ENCODE measurements at places on chromosomes 1 and 21.

GRCh38 chr1:71399594-71399993, 318.8 kb upstream of the ZRANB2 start:
- no peak for DNase-seq

- no peak for DNase-seq
Measured at GRCh38 chr1:18735224-18735997, 104.8 kb downstream of the PAX7 start.

GRCh38 chr1:61926597-61926996, 184.3 kb downstream of the PATJ start:
- no peak for DNase-seq

GRCh38 chr1:10228528-10228927, 18.2 kb downstream of the KIF1B start:
- DNase-seq, result peak; percentile 62

- DNase-seq, result no peak
Measured at GRCh38 chr1:241579434-241579833, 47.3 kb downstream of the KMO start.

DNA sequence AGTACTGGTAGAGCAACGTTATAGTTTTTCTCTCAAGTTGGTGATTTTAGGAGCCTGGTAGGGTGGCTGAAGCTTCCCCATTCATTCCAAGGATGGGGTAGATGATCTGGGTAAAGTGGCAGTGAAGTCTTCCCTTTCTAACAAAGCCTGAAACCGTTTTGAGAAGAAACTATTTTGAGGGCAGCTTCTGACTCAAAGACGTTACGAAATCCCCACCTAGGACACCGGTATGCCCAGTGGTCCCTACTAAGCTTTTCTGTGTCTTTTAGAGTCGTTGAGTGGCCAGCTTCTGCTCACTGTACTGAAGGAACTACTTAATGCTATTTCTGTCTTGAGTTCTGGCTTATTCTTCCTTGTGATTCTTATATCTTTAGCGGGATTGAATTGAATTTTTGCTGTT, 1.4 kb downstream of the WDTC1 start:
- DNase-seq, result no peak

- DNase-seq, result no peak
Measured at GRCh38 chr21:35048183-35048601, 910 bp downstream of the RUNX1 start.

DNA sequence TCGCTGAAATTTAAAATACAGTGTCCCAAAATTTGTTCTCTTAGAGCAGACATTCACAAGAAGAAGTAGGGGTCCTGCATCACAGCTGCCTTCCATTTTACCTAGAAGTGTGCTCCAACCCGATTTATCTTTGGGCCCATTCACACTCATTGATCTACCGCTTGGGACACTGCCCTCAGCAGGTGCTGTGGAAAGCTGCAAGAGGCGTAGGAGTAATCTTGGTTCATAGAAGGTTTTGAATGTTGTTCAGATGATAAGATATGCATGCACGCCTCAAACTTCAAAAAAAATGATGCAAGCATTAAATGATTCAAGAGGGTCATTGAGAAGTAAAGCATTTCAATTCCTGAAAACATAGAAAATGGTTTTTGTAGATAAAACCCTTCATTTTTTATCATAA, 18.6 kb upstream of the C1orf105 start:
- peak; percentile 20 for DNase-seq

DNA sequence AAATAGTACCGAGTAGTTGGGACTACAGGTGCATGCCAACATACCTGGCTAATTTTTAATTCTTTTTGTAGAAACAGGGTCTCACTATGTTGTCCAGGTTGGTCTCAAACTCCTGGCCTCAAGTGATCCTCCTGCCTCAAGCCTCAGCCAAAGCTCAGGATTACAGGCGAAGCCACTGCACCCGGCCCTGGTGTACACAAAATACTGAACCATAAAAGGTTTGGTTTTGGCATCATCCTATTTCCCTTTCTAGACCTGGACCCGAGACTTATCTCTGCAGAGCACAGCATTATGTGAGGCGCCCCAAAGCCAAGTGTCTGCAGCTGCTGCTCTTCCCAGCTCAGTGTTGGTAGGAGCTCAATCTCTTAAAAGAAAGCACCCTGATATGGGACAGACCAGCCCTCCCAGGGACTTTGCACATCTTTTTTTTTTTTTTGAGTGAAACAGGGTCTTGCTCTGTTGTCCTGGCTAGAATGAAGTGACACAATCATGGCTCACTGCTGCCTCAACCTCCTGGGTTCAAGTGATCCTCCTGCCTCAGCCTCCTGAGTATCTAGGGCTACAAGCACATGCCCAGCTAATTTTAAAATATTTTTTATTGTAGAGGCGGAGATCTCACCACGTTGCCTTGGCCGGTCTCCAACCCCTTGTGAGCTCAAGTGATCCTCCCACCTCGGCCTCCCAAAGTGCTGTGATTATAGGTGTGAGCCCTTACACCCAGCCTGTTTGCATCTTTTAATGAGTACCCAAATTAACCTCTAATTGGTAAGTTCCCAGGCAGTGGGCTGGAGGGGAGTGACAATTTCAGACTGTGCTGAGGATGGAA, 20.4 kb downstream of the TEX35 start:
- DNase-seq, result no peak

DNA sequence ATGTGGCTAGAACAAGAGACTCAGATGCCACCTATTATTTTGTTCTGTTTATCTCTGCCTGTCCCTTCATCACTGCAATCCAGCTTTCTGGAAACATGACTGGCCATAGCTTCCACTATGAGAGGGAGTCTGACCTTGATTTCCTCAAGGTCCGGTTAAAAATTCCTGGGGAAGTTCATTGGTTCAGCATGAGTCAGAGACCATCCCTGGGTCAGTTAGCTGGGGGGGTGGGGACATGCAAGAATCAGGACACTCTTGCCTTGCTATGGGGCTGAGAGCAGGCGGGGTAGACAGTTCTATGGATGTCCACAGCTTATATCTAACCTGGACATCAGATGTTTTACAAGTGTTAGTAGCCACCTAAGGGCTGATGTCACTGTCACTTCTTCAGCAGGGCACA, 81.1 kb downstream of the TENT5C start:
- peak; percentile 58 for DNase-seq

DNA sequence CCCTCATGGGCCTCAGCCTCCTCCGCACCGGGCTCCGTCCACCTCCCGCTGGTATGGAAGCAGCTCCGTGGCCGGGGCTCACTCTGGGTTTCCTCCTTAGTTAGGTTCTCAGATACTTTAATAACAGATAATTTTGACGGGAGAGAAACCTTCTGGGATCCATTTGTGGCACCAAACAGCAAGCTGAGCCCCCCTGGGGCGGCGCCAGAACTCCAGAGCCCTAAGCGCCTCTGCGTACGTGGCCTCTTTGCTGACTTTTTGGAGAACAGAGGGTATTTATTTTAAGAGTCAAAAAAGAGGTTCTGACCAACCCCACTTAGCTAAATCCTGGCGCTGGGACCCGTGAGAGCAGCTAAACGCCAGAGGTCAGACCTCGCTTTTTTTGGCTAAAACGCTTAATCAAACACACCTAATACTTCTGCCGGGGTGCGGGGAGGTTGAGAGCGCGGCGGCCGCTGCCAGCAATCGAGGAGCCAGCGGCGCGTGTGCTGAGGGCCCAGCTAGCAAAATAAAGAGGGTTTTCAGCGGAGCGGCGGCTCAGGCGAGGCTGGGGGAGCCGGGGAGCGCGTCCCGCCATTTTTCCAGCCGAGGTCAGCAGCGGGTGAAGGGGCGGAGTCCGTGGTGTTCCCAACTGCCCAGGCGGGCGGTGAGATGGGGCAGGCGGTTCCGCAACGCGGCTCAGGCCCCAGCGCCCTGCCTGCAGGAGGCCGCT, 171.7 kb downstream of the PRDM16 start:
- no peak for DNase-seq

DNA sequence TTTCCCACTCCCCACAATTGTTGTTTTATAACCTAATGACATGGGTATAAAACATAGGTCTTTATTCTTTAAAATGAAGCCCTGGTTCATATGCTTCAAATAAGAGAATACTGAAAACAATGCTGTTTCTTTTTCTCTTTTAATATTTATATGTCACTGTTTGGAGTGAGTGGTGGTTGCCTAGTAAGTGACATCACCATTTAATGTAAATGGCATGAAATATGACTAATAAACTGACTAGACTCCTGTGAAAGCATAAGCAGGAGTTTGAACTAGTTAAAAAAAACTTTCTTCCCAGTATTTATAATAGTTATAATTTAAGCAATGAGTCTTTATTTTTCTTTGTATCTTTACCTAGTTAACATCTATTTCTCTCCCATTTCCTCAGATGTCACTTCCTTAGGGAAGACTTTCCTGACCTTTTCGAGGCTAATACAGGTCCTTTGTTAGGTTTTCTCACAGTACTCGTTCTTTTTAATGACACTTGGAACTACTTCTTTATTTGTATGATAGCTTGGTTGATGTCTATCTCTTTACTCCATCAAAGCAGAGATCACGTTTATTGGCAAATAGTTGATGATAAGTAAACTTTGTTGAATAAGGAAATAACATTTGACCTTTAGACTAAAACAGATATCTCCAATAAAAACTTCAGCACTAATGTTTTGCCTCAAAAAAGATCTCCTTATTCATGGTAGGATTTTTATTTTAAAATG, 105.4 kb upstream of the PDC start:
- DNase-seq, result no peak

GRCh38 chr1:44677201-44677766, 2.8 kb downstream of the ARMH1 start:
- DNase-seq, result peak; percentile 74

- DNase-seq, result no peak
Measured at GRCh38 chr1:226886122-226886901, 15.9 kb downstream of the PSEN2 start.

DNA sequence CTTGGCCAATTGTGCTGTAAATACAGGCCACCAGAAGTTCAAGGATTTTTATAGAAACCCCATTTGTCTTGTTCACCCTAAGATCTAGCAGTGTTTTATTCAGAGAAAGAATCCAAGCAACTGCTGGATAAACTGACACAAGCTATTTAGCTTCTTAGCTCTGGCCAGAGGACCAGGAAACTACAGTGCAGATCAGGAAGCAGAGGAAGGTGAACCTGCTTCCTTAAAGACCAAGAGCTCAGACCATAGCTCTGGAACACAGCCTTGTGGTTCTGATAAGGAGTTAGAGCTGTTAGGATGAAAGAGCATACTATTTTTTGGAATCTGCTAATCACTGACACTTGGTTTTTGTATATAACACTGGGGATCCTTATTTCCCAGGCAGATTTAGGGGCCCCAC, 5.2 kb upstream of the CCDC17 start:
- no peak for DNase-seq

- no peak for DNase-seq
Measured at GRCh38 chr21:41914965-41915364, 35.8 kb upstream of the PRDM15 start.

DNA sequence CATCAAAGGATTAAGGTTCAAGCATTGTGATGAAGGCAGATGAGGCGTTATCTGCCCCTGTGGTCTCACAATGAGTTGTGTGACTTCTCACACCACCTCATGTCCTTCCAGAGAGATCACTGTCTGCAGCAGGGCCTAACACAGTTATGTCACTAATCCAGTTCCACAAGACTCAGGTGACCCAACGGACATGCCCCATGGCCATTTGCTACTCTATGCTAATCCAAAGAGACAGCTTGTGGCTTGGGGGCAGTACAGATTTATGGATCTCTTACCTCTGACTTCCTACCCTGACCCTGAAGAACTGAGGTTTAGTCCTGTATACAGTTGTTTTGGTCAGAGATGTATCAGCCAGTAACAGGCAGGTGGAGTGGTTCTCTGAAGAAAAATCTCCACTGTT, 147.1 kb downstream of the GLUL start:
- no peak for DNase-seq

GRCh38 chr1:57832612-57833011, 408.8 kb upstream of the DAB1 start:
- no peak for DNase-seq

- no peak for DNase-seq
Measured at GRCh38 chr1:87560601-87561360, 232.1 kb downstream of the LMO4 start.

- no peak for DNase-seq
Measured at GRCh38 chr1:225825607-225826007, 15.7 kb downstream of the EPHX1 start.

DNA sequence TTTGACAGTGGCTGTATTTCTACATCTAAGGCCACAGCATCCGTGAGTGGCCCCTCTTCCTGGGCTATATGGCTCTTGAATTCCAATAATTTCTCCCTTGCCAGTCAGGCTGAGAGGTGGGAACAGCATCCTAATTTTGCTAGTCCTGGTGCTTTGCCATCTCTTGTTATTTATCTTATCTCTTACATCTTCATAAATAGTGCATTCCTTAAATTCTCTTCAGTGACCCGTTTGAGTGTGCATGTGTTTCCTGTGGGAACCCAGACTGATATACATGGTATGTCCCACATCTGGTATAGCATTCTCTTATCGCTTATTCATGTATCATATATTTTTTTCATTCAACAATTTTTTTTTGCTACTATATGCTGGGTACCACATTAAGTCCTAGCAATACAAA, 9.9 kb downstream of the S100A11 start:
- no peak for DNase-seq

GRCh38 chr1:197970771-197971170, 53.6 kb downstream of the LHX9 start:
- no peak for DNase-seq

GRCh38 chr1:178057912-178058534, 35.9 kb upstream of the RASAL2 start:
- no peak for DNase-seq

DNA sequence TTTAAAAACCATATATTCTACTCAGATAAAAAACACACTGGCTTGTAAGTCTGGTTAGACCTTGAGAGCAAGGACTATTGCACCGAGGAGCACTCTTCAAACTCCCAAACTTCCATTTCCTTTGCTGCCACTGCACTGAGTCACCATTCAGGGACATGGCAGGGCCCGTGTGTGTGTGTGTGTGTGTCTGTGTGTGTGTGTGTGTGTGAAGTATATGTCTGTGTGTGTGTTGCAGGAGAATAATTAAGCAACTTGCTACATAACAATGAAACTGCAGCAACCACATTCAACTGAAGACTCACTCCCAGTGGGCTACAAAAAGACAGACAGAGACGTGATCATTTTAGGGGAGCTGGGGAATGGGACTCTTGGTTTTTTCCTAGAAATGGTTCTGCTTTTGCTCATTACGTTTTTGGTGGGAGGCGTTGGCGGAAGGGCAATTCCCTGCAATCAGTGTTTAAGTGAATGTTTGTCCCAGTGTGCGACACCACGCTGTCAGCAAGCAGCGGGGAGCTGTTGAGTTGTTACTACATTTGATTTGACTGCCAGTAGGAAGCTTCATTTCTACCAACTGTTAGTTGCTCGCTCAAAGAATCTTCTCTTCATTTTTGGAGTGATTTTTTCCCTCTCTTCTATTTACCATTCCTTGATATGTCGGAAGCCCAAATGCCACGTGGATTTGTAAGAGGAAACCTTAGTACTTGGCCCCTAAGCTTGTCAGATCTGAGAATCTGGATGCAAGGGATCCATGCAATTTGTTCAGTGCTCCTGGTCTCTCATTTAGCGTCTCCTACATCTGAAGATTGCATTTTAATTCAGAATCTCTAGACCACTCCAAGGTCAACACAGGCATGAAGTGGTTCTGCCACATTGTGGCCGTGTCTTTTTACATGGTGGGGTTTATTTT, 36.1 kb downstream of the ESRRG start:
- no peak for DNase-seq

GRCh38 chr1:228897901-228898300, 162.6 kb downstream of the RHOU start:
- no peak for DNase-seq

Measured in HepG2 (cell line).